ENCODE measurements at places on chromosomes 13 and 19.

- no peak for DNase-seq
Measured at GRCh38 chr13:36834299-36834698, 15.3 kb downstream of the RFXAP start.

DNA sequence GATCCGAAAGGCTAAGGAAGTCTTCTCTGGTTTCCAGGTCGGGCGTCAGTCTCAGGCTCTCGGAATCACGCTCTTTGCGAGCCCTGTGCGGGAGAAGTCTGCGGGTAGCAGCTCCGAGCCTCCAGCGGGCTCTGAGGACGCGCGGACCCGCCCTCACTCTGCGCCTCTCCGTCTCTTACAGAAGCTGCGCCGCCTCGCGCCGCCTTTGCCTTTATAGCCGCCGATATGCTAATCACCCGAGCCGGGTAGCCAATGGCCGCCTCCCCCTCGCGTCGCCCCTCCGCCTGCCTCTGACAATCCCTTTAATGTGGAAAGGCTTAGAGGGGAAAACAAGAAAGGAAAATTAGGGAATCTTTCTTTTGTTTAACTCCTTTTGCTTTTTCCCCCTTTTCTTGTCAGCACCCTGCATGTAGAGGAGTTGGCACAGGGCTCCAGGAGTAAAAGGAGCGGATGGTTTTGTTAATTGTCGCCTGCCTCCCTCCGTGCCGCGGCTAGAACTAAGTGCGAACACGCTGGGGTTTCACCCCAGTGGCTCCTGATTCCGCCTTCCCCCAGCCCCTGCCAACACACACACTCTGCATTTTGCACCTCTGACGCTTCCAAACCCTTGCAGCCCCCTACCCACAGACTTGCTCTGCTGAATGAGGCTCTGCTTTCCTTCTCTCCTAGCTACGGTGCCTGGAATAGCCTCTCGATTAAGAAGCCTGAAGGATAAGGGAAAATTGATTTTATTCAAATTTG is at the start of gene PCDH8:
Gene PCDH8, minus strand, starts transcription at position 186 of the 741 bp plus-strand sequence. CDS start 204 bp downstream, outside the sequence.
- DNase-seq = no peak

GRCh38 chr13:31556376-31556775 is 182.9 kb upstream of the RXFP2 start:
- DNase-seq = no peak

DNA sequence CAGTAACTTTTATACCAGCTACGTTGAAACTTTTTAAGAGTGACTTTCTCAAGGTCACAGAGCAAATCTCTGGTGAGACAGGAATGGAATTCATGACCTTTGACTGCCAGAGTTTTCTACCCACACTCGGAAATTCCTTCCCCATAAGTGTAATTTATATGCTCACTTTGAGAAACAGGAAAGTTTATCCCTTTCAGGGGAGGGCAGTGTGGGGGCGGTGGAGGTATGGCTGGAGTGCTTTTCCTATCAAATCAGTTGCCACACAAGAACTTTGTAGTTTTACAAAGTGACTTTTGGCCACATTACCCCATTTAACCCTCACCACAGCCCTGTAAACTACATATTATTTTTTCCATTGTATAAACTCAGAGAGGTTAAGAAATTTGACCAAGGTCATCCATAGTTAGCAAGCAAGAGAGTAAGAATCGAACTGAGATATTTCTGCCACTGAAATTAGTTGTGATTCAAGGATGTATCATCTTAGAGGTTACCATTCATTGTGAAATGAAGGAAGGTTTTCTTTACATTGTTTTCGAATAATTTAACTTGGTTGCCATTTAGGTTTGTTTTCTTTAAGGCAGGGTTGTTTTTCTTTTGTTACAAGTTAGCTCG is 5.9 kb downstream of the KLF12 start:
- DNase-seq = no peak

GRCh38 chr13:40316301-40316700 is 350.1 kb downstream of the FOXO1 start:
- DNase-seq = peak; percentile 10

DNA sequence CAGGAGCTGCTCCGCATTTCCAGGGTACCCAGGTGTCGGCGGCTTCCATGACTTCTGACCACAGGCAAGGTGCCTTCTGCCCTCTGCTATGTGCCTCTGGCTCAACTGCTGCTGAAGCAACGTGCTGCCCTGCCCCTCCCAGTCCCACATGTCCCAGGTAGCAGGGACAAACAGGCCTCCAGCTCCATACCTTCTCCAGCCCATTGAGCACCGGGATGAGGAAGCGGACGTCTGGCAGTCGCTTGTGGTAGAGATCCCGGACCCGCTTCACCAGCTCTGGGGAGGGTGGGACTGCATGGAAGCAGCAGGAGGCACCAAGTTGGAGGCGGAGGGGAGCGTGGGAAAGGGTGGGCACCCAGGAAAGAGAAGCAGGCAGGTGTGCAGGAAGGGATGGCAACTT is 8.1 kb upstream of the RSPH6A start:
- DNase-seq = no peak

- no peak for DNase-seq
Measured at GRCh38 chr13:26343816-26344215, 89.9 kb downstream of the CDK8 start.

GRCh38 chr13:37138169-37138568 is 32.7 kb upstream of the CSNK1A1L start:
- no peak for DNase-seq

DNA sequence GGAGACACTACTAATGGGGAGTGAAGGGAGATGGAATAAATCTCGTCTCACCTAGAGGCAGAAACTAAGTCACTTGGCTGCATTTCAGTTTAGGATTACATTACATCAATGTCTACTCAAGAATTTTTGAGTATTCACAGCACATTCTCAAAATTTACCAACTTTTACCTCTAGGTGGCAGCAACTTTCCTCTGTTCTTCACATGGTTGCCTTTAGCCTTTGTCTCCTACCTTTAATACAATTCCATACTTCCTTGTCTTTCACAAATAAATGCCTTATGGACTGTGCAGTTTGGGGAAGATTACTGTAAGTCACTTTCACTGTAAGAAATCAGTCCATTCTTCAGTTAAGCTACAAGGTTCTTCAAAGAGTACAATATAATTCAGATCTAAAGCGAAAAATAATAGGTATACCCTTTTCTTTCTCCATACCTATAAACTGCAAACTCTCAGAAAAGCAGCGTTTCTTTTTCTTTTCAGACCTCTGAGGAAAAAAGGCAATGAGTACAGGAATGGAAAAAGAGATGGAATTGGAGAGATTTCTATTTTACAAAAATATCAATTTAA is 379.4 kb downstream of the KLF12 start:
- peak; percentile 70 for DNase-seq

DNA sequence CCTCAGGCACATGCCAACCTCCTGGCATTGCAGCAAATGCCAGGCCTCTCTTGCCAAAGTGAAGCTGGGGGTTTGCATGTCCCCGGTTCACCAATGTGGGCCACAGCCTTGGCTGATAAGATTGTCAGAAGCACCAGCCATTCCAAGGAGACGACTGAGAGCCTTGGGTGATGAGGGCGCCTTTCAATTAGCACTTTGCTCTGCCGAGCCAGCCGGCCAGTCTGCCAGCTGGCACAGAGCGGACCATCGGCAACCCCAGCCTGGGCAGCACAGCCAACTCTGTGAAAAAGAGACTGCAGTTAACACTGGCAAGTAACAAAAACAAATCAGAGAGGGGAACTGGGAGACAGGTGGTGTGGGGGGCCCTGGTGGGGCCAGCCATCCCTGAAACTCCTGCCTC is 67.3 kb downstream of the EFNB2 start:
- DNase-seq = no peak

GRCh38 chr13:46317120-46317519 is 69.9 kb downstream of the RUBCNL start:
- no peak for DNase-seq

- DNase-seq = no peak
Measured at GRCh38 chr13:22210134-22210930, 539.5 kb downstream of the FGF9 start.
